ENCODE measurements at places on chromosomes 2 and 18.

DNA sequence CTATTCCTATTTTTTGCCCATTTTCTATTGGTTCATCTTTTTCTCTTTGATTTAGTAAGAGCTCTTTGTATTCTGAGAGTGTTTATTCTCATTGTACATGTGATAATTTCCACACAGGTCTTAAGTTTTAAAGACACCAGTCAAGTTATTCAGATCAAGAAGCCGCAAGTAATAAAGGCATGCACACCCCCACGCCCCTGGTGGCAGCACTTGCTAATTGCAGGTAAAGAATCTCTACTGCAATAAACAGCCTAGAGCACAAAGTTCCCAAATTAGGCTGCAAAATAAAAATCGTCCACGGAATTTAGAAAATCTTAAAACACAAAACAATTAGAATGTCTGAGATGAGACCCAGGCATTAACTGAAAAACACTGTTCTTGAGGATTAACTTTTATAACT lies 45.2 kb downstream of the ST3GAL5 start:
- DNase-seq, result no peak

GRCh38 chr18:55844382-55844781 lies 256.4 kb upstream of the TCF4 start:
- DNase-seq, result no peak

DNA sequence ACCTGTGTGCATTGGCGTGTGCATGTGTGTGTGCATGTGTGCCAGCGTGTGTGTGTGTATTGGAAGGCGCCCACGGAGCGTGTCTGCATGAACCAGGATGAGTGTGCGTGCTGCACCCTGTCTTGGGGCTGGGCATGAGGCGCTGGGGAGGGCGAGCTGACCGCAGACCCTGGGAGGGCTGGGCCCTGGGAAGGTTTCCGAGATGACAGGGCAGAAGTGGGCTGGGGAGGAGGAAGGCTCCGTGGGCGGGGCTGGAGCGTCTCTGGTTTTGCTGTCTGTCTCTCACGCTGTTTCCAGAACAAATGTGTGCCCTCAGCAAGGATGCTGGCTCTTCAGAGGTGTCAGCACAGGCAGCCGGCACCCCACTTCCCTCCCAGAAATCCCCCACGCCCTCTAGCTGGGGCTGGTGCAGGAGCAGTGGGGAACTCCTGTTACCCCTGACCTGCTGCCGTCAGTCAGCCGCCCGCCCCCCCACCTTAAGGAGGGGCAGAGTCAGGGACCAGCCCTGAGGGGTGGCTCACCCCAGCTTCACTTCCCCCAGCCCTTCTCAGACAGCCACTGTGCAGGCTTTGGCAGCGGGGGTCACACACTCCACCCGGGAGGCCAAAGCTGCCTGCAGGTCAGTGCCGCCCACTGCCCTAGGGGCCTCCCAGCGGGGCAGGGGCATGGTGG lies at the start of gene GPR35:
GPR35 (plus strand) TSS at position 531 of the 672 bp plus-strand sequence. CDS start 4,473 bp downstream, outside the sequence.
- DNase-seq, result peak; percentile 50

GRCh38 chr2:146305164-146305563 lies 1539.7 kb upstream of the ACVR2A start:
- no peak for DNase-seq

GRCh38 chr2:17719562-17720371 lies 33.8 kb downstream of the SMC6 start:
- no peak for DNase-seq

DNA sequence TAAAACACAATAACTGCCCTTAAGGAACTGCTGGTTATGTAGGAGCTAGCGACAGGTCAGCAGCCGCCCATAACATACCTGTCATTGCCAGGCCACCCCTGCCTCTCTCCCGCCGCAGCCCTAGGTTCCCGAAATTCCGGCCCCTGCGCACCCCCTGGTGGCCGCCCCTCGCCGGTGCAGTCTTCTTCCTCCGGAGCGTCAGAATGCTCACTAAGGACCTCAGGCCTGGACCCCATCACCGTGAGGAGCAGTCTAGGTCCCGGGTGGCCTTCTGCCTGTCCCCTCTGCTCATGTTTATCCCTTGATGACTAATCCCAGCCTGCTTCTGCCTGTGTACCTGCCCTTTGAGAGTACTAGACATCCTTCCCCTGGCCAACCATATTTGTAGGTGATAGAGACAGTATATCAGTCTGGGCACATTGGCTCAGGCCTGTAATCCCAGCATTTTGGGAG lies 115.7 kb upstream of the SLC1A4 start:
- peak; percentile 37 for DNase-seq

GRCh38 chr2:16632598-16632997 lies 33.0 kb downstream of the CYRIA start:
- no peak for DNase-seq

DNA sequence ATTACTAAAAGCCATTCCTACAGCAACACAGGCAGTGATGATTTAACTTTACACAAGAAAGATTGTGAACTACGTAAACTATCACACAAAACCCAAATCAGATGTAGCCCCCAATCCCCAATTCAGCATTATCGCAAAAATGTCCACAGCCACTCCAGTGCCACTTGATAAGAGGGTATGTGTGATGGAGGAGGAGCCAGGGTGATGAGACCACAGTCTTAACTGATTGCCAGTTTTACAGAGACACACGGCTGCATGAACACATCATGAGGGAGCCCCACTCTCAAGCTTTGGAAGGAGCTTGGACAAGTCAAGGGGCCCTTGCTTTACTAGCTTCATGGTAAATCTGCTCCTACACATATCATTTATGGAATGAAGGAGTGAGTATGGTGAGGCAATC lies 116.0 kb downstream of the FAM161A start:
- no peak for DNase-seq

- DNase-seq, result no peak
Observed at GRCh38 chr2:191678437-191679100, 633 bp downstream of the NABP1 start.

- DNase-seq, result no peak
Observed at GRCh38 chr2:126900646-126901319, 2.1 kb downstream of the TEX51 start.

DNA sequence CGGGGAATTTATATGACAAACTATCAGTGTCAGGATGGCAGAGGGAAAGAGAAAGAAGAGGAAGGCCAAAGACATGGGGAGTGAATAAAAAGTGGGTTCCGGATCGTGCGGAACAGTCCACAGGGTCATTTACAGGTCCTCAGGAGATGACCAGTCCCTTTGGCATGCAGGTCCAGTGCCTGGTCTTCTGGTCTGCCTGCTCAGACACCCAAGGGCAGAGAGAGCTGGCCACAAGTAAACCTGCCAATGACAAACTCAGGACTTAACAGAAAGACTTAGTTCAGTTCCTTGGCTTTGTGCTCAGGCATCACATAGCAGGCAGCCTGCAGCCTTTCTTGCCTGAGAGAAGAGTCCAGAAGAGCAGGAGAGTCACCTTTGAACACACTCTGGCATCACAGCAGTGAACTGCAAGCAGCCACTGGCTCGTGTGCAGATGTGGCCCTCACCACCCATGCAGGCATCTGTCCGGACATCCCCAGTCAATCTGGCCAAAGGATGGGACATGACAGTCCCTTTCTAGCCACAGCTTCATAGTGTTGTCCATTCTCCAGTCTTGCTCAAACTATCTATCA lies 14.0 kb downstream of the TMEM127 start:
- no peak for DNase-seq

GRCh38 chr2:11750422-11750821 lies 4.0 kb downstream of the LPIN1 start:
- no peak for DNase-seq

DNA sequence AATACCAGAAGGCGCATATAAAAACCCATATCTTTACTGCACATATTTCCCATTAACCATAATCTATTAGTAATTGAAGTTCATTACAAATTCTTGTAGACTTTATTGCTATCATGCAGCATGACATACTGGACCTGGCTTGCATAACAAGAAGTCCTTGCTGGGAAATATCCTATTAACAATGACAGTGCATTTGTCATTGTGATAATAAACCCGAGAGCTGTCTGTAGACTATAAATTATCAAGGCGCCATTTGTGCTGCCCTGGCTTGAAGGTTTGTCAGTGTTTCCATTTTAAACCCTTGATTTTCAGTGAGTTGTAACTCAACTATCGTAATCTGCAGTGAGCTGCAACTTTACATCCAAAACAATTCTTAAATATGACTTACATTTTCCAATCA lies 59.0 kb downstream of the HNMT start:
- no peak for DNase-seq

DNA sequence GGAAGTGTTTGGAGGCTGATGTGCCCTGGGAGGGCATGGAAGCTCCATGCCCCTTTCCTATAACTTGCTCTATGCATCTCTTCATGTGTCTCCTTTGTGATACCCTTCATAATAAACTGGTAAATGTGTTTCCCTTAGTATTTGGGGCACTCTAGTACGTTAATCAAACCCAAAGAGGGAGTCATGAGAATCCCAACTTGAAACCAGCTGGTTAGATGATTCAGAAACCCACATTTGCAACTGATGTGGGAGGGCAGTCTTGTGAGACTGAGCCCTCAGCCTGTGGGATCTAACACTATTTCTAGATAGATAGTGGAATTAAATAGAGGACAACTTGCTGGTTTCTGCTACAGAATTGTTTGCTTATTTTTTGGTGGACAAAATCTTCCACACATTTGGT lies 20.3 kb downstream of the ANKRD30B start:
- DNase-seq, result no peak

- no peak for DNase-seq
Observed at GRCh38 chr2:237980751-237981150, 13.9 kb downstream of the UBE2F start.

DNA sequence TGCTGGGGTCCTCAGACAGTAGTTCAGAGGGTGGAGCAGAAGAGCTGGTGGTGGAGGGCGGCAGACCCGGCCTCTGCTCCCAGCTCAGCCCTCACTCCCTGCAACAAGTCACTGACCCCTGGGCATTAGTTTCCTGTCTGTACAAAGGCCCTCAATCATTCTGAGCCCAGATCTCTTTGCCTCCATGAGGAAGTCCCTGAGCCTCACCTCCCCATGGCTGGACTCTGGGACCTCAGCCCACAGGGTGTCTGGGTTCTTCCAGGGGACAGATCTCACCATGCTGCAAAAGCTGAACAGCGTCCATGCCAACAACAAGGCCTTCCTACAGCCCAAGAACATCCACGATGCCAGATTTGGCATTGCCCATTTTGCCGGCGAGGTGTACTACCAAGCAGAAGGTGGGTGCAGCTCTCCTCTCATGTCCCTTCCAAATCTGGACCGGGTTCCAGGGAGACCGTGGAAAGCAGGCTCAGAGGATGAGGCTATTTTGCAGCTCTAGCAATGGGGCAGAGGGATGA lies 49.1 kb downstream of the MYO7B start:
- no peak for DNase-seq

DNA sequence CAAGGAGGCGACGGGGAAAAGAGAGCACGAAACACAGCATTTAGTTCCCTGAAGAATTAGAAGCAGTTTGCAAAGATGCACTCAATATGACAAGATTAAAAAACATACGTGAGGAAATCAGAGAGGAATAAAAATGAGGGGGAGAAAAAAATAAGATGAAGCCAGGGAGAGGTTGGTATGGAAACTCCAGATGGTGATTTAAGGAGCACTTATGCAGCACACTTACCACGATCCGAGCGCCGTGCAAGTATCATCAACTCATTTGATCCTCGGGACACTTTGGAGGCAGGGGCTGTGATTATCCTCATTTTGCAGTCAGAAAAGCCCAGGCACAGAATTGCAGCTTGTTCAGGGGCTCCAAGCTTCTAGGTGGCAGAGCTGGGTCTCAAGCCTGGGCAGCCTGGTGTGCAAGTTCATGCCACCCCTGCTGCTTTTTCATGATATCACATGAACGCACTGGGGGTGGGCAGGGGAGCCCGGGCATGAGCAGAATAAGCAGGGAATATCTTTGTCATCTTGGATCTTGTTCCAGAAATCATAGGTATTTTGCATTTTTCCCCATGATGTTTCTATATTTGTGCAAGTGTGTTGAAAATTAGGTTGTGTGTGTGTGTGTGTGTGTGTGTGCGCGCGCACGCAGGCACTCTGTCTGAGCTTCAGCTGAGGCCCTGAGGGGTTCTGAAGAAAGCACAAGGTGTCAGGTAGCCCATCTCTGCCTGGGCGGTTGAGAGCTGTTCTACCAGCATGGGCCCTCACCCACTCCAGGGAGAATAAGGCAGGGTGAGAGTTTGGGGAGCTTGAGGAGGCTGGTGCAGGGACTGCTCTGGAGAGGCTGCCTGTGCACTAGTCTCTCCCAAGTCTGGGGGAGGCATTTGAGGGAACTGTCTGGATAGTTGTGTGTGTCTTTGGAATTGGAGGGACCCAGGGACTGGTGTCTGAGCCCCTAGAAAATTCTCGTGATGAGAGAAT lies 25.0 kb upstream of the PDIA6 start:
- DNase-seq, result no peak

GRCh38 chr2:156489195-156489594 lies 53.0 kb downstream of the GPD2 start:
- no peak for DNase-seq

DNA sequence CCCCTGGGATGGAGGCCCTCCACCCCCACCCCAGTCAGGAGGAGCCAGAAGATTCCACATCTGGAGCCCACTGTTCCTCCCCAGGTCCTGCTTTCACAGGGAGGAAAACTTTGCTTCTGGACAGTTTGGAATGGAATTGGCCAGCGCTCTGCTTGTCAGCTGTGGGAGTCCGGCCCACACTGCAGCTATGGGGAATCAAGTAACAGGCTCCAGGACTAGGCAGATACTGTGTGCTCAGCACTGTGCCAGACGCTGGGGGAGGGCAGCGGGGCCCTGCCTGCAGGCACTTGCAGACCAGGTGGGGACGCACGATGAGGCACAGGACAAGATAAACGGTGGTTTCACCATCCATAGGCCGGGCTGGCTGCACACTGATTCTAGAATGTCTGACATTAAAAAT lies 114.0 kb downstream of the STPG4 start:
- DNase-seq, result no peak

- no peak for DNase-seq
Observed at GRCh38 chr2:219675221-219675620, 47.8 kb downstream of the SLC4A3 start.

- DNase-seq, result no peak
Observed at GRCh38 chr18:13521418-13521817, 204.9 kb downstream of the FAM210A start.

- no peak for DNase-seq
Observed at GRCh38 chr18:7632152-7633098, 65.3 kb downstream of the PTPRM start.

- no peak for DNase-seq
Observed at GRCh38 chr18:67854340-67854739, 337.8 kb upstream of the DSEL start.

- no peak for DNase-seq
Observed at GRCh38 chr2:159322419-159322818, 35.9 kb upstream of the WDSUB1 start.

GRCh38 chr2:77977471-77978063 lies 455.4 kb upstream of the LRRTM4 start:
- no peak for DNase-seq

GRCh38 chr2:67846370-67847070 lies 216.3 kb downstream of the C1D start:
- no peak for DNase-seq
